ENCODE measurements at places on chromosomes 4 and X.

DNA sequence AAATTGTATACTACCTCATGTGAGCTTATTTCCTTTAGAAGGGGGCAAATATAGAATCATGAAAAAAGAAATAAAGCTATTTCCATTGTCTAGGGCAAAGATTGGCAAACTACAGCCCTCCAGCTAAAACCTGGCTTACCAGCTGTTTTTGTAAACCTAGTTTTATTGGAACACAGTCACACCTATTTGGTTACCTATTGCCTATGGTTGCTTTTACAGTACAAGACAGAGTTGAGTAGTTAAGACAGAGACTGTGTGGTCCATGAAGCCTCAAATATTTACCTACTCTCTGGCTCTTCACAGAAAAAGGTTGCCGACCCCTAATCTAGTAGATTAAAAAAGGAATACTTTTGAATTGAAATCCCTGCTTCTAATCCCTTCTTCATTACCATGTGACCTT, 88.8 kb upstream of the ENPP6 start:
- DNase-seq: peak; percentile 17
- H3K27ac ChIP-seq: 0 out of 2 replicates have a peak overlapping the region, but pooled peaks have one; percentile 22
- no peak overlapping the region for H3K4me3 ChIP-seq
- peaks cover 6% of the 10 kb centered on the region for H3K4me1 ChIP-seq
- no peaks in the 10 kb centered on the region for H3K27me3 ChIP-seq

- H3K27me3 ChIP-seq: no peaks in the 10 kb centered on the region
- no peaks in the 10 kb centered on the region for H3K4me1 ChIP-seq
These were observed 82.4 kb upstream of the BEND4 start for GRCh38 chr4:42234817-42235216.

GRCh38 chrX:133171962-133172708, 46.0 kb downstream of the TFDP3 start:
- H3K27ac ChIP-seq: no peak overlapping the region
- peaks cover 12% of the 10 kb centered on the region for H3K4me1 ChIP-seq
- no peaks in the 10 kb centered on the region for H3K36me3 ChIP-seq
- DNase-seq: peak; percentile 65
- H3K27me3 ChIP-seq: no peaks in the 10 kb centered on the region
- no peak overlapping the region for H3K4me3 ChIP-seq

GRCh38 chr4:15333692-15334633, 93.9 kb upstream of the C1QTNF7 start:
- no peaks in the 10 kb centered on the region for H3K36me3 ChIP-seq
- DNase-seq: no peak
- no peak overlapping the region for H3K4me3 ChIP-seq

DNA sequence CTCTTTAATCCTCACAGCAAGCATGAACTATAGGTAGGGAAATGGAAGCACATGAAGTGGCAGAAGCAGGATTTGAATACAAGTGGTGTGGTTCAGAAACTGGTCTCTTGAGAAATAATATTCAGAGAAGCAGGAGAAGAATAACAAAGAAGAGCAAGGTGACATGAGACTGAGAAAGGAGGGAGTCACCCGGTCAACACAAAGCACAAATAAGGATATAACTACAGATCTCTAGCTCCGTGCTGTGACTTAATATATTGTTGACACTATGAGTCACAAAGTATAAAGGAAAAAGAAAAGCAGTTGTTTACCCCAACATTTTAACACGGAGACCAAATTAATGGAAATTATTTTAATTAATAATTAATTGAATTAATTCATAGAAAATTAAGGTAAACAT, 204.5 kb downstream of the CPE start:
- H3K27me3 ChIP-seq: no peaks in the 10 kb centered on the region
- no peaks in the 10 kb centered on the region for H3K36me3 ChIP-seq
- peaks cover 27% of the 10 kb centered on the region for H3K4me1 ChIP-seq
- peak overlapping the region; percentile 36 for H3K27ac ChIP-seq

DNA sequence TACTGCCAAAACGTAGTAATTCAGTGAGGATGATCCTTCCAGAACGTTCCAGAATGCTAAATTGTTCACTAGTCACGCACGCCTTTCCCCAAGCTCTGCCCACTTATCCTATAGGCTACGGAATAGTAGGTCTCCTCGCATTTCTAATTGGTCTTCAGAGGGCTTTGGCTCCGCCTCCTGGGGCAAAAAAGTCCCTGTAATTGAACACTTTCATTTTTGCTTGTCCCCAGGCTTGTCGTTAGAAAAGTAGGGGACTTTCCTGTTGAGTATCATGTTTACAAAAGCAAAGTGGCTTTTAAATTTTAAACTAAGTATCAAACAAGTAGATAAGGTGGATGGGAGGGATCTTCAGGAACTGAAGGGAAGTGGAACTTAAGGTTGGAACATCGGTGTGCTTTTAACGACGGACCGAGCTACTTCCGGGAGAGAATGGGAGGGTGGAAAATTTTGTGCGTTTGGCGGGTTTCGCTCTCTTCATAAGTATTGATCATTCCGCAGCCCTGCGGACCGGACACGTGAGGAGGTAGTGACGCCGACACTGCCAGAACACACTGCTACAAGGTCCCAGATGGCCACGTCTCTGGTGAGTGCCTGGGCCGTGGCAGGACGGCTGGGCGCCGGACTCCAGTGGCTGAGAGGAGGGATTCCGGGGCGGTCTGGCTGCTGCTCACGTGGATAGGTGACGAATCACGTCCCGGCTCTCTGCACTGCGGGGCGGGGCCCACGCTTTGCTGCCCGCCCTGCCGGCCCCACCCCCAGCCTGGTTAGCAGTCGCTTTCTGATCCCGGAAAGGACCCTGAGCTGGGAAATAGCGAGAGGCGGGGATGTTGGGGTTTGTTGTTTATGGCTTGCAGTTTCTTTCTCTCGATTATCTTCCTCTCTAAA, at the start of gene NXT2:
TSS of gene NXT2 (plus strand) at position 406 of the 885 bp plus-strand sequence. CDS start at position 569, 163 bp downstream.
- peaks cover 20% of the 10 kb centered on the region for H3K4me1 ChIP-seq
- H3K27me3 ChIP-seq: no peaks in the 10 kb centered on the region
- peak within 1 kb of the TSS; percentile 91 for H3K27ac ChIP-seq

DNA sequence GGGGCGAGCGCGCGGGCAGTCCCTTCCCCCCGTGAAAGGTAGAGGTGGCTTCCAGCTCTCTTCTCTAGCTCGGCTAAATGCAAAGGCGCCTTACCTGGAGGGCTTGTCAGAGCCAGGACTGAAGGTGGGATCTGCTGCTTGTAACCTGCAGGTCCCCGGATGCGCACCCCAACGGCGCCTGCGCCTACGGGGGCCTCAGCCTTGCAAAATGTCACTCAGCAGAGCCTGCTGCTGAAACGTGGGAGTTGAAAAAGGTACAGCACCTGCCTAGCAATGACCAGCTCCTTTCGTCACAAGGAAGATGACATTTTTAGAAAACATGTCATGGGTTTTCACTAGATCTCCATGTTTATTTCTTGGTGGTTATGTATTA, 583 bp downstream of the ABHD18 start:
- DNase-seq: peak; percentile 33
- H3K4me1 ChIP-seq: 0 out of 2 replicates have a peak, but pooled peaks cover 5% of the 10 kb centered on the region
- peak overlapping the region; percentile 95 for H3K4me3 ChIP-seq
- no peaks in the 10 kb centered on the region for H3K27me3 ChIP-seq

DNA sequence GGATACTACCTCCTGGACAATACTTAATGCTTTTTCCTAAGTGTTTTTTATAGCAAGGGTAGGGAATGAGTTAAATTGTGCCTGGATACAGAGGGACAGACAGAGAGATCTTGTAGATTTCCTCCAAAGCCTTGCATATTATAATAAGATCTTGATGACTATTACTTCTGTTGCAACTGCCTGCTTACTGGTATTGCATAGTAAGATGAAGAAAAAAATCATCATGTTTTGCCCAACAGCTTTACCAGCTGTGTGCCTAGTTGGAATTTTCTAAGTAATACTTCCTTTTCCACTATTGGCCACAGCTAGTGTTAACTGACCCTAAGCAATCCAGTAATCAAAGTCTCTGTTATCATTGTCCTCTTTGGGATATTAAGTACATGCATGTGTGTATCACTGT, 139.0 kb downstream of the DCK start:
- H3K27me3 ChIP-seq: no peaks in the 10 kb centered on the region
- H3K27ac ChIP-seq: no peak overlapping the region
- no peaks in the 10 kb centered on the region for H3K36me3 ChIP-seq
- DNase-seq: no peak

GRCh38 chr4:174520660-174521059, 1.6 kb downstream of the HPGD start:
- peaks cover 17% of the 10 kb centered on the region for H3K4me1 ChIP-seq
- H3K27me3 ChIP-seq: no peaks in the 10 kb centered on the region
- DNase-seq: no peak
- H3K36me3 ChIP-seq: no peaks in the 10 kb centered on the region

GRCh38 chrX:53678667-53679066, 7.9 kb downstream of the HUWE1 start:
- H3K4me1 ChIP-seq: peaks cover 21% of the 10 kb centered on the region
- peak; percentile 29 for DNase-seq
- H3K27me3 ChIP-seq: no peaks in the 10 kb centered on the region
- peaks cover 70% of the 10 kb centered on the region for H3K36me3 ChIP-seq

DNA sequence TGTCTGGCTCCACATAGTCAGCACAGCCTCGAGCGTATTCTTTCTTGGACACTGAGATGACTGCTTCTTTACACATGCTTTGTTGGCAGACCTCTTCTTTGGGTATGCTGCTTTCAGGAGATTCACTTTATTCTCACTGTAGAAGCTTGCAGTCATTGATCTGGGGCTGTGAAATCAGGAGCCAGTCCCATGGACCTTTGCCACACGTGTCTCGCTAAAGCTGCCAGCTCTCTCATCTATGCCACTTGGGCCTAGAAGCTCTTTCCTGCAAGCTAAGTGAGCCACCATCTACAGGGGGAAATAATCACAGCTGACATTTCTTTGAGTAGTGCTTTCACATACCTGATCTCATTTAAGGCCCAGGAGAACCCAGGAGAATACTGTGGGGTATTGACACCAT, 5.0 kb downstream of the RASL11B start:
- peaks cover 5% of the 10 kb centered on the region for H3K4me1 ChIP-seq
- no peak overlapping the region for H3K4me3 ChIP-seq
- no peak overlapping the region for H3K27ac ChIP-seq
- no peak for DNase-seq
- H3K27me3 ChIP-seq: no peaks in the 10 kb centered on the region
- no peaks in the 10 kb centered on the region for H3K36me3 ChIP-seq

DNA sequence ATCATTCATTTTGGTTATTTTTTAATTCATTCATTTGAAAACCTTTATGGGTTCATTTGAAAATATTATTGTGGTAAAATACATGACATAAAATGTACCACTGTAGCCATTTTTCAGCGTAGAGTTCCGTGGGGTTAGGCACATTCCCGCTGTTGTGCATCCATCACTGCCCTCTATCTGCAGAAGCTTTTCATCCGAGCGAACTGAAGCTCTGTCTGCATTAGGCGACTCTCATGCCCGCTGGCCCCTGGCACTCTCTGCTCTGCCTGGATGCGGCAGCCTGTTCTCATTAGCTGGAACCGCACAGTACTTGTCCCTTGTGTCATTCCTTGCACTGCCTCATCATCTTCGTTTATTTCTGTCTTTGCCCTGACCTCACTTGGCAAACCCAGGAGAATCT, 17.5 kb downstream of the CFAP99 start:
- H3K4me1 ChIP-seq: peaks cover 6% of the 10 kb centered on the region
- H3K4me3 ChIP-seq: no peak overlapping the region
- DNase-seq: no peak
- no peaks in the 10 kb centered on the region for H3K36me3 ChIP-seq
- no peaks in the 10 kb centered on the region for H3K27me3 ChIP-seq
- H3K27ac ChIP-seq: no peak overlapping the region

DNA sequence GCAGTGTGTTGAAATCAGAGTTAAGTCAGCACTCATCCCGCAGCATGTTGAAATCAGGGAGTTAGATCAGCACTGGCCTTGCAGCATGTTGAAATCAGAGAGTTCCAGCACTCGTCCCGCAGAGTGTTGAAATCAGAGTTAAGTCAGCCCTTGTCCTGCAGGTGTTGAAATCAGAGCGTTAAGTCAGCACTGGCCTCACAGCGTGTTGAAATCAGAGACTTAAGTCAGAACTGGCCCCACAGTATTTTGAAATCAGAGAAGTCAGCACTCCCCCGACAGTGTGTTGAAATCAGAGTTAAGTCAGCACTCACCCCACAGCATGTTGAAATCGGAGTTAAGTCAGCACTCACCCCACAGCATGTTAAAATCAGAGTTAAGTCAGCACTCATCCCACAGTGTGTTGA, 10.9 kb upstream of the UVSSA start:
- H3K36me3 ChIP-seq: peaks cover 28% of the 10 kb centered on the region
- no peak overlapping the region for H3K4me3 ChIP-seq
- no peaks in the 10 kb centered on the region for H3K27me3 ChIP-seq
- peaks cover 21% of the 10 kb centered on the region for H3K4me1 ChIP-seq

- H3K4me3 ChIP-seq: no peak overlapping the region
- no peak overlapping the region for H3K27ac ChIP-seq
- no peak for DNase-seq
- no peaks in the 10 kb centered on the region for H3K36me3 ChIP-seq
- H3K27me3 ChIP-seq: no peaks in the 10 kb centered on the region
These were observed 393.2 kb upstream of the HS3ST1 start for GRCh38 chr4:11821772-11822430.

- H3K4me3 ChIP-seq: no peak overlapping the region
- DNase-seq: peak; percentile 96
- no peaks in the 10 kb centered on the region for H3K27me3 ChIP-seq
- H3K36me3 ChIP-seq: no peaks in the 10 kb centered on the region
- H3K27ac ChIP-seq: peak overlapping the region; percentile 54
These were observed 80.8 kb downstream of the ANKRD50 start for GRCh38 chr4:124631760-124632159.

DNA sequence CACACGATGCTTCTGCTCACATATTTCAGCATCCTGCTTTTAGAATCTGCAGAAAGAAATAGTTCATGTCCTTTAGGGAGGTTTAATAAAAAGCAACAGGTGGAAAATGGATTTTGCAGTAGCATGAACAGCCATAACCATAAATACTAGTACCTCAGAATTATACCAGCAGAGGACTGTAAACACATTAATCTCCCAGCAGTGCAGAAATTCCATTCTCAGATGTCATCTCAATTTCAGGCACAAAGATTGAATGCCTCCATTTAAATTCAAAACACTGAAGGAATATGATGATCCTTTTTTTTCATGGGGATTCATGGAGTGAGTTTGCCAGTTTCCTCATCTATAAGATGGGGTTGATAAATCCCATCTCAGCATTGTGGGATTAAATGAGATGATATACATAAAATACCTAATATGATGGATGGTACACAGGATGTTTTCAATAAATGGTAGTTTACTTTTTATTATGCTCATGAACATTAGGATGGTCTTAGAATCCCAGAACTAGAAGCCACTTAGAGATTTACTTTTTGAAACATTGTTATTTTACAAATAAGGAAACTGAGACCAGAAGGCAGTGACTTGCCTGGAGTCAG, 566 bp upstream of the LIMCH1 start:
- no peaks in the 10 kb centered on the region for H3K36me3 ChIP-seq
- peak; percentile 2 for DNase-seq
- no peak overlapping the region for H3K4me3 ChIP-seq
- H3K27me3 ChIP-seq: no peaks in the 10 kb centered on the region

GRCh38 chrX:45712067-45712466, 511.4 kb upstream of the DIPK2B start:
- peak overlapping the region; percentile 100 for H3K27ac ChIP-seq
- DNase-seq: peak; percentile 90
- H3K4me3 ChIP-seq: no peak overlapping the region

- peak overlapping the region; percentile 94 for H3K4me3 ChIP-seq
- DNase-seq: peak; percentile 44
- H3K27me3 ChIP-seq: no peaks in the 10 kb centered on the region
- H3K36me3 ChIP-seq: no peaks in the 10 kb centered on the region
- H3K4me1 ChIP-seq: peaks cover 31% of the 10 kb centered on the region
- H3K27ac ChIP-seq: peak overlapping the region; percentile 98
These were observed 250 bp downstream of the USP9X start for GRCh38 chrX:41085512-41085877.

Measured in PC-3 (cell line).